Stimulated activated CD8-positive, alpha-beta memory T cell treated with anti-CD3 and anti-CD28 coated beads, Interleukin-15, amount 100 ng/mL, for 4 hours (primary cell): ENCODE measurements at places on chromosomes 7 and 10.

DNA sequence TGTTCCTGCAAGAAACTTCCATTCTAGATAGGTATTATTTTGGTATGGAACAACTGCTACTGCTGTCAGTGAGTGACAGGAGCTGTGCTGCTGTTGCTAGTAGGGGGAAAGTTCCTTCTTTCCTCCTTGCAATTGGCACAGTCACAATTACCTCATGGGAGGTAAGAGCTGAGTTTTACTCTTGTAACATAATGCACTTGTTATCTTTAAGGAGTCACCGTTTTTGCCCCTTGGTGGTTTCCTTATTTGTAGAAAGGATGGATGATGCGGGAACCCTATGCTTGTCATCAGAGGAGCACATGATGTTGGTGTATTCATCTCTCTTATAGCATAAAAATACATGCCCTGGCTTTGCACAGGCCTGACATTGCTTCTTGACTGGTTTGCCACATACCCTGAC is 234.7 kb upstream of the NPY start:
- no peak for DNase-seq

GRCh38 chr10:114751856-114752255 is 69.7 kb upstream of the FHIP2A start:
- DNase-seq = no peak

DNA sequence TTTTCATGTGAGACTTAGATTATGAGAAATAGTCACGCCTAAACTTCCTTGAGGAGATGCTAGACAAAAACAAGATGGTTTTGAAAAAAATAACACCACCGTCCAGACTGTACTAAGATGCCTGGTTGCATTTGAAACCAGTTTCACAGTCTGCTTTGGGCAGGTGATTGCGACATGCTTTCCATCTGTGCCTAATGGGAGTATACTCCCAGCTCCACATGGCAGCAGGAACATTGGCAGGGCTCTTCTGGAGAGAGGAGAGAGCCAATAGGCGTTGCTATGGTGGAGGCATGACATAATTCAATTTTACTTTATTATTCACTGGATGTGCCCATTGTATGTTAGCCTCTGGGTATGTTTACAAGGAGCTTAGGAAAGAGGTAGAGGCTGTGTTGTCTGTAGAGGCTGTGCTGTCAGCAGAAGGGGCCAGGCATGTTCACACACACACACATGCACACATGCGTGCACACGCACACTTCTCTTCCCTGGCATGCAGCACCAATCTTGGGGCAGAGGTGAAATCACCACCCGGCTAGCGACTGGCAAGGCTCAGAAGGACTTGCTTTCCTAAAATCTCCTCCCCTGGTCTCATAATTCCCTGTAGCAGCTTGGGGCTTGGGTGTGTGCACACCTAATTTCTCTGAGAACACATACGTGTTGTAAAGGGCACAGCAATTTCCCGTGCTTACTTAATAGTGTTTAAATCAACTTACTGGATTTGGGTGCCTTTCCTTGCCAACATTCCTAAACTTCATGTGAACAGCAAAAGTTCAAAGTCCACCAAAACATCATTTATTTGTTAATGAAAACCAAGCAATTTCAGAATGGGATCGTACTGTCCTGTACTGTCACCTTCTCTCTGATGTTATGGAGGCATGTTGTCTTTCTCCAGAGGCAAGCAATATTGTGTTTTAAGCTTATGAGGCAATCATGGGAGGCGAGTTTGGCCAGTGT is 162.1 kb downstream of the TCF7L2 start:
- DNase-seq = no peak

- DNase-seq = no peak
Measured at GRCh38 chr10:5509691-5510090, 10.3 kb upstream of the CALML5 start.

DNA sequence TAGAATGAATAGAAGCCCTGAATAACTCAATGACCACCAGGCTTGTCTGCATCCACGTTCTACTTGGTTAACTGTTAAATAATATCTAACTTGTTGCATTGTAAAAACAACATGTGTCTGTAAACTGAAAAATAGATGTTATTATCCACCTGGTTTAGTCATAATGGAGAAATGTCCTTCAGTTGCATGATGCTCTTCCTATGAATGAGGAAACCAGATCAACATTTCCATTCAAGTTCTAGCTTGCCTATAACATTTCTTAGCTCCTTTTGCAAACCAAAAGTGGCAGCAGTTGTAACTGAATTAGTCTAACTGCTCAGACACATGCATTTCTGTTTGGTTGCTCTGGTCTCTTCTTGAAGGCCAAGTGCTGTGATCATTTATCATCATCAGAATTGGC is 62.9 kb upstream of the BET1 start:
- no peak for DNase-seq

GRCh38 chr10:122171302-122172075 is 99.6 kb upstream of the BTBD16 start:
- DNase-seq = no peak

DNA sequence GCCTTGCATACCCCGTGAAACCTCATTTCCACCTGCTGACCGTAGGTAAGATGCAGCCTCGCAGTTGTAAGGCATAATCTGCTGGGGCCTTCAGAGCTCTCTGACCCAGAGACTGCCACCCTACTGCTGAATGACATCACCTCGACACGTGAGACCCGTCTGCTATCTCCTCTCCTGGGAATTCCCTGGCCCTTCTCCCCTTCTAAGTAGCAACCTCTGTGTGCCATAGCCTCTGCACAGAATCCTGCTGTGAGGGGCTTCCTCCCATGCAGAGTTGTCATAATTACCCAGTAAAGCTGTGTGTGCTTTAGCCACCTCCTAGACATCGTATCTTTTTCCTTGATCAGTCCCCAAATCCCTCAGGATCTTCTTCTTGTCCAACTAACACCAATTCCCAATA is 106.7 kb downstream of the CACNB2 start:
- DNase-seq = no peak

DNA sequence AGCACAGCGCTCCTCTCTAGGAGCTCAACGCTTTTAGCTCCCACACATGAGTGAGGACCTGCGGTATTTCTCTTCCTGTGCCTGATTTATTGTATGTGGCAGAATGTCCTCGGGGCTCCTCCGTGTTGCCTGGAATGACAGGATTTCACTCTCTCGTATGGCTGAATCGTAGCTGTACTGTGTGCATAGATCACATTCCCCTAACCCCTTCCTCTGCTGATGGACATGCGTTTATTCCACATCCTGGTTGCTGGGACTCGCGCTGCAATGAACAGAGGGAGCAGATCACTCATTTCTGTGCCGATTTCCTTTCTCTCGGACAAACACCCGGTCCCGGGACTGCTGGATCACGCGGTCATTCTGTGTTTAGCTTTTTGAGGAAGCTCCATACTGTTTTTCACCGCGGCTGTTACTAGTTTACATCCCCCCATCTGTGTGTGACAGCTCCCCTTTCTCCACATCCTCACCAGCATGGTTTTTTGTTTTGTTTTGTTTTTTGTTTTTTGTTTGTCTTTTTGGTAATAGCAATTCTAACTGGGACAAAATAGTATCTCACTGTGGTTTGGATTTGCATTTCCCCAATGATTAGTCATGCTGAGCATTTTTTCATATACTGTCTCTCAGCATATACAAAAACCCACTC is 76.3 kb downstream of the FOXL3 start:
- no peak for DNase-seq

- no peak for DNase-seq
Measured at GRCh38 chr10:110672580-110672919, 28.4 kb downstream of the RBM20 start.

DNA sequence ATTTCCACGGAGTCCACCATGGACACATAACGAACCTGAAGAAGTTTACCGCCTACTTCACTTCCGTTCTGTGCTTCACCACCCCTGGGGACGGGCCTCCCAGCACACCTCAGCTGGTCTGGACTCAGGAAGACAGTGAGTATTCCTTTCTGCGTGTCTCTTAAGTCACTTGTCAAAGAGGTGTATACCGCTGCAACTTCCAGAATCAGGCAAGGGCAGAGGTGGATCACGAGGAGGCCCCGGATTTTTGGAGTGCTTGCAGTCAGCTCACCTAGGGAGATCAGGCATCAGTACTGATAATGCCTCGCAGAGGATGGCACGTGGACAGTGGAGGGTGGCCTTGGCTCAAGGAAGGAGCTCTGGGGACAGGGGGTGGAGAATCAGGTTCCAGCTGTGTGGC is 630.4 kb upstream of the FOXK1 start:
- DNase-seq = no peak

GRCh38 chr10:61452655-61453641 is at the start of gene TMEM26:
Gene TMEM26 (minus strand): TSS chr10:61453381. CDS start chr10:61453081, 300 bp downstream.
- DNase-seq = no peak

GRCh38 chr10:21860718-21861117 is 142.8 kb downstream of the DNAJC1 start:
- DNase-seq = no peak

GRCh38 chr7:96299496-96299895 is 22.4 kb downstream of the SLC25A13 start:
- no peak for DNase-seq

- no peak for DNase-seq
Measured at GRCh38 chr7:151440799-151441445, 981 bp upstream of the CRYGN start.

DNA sequence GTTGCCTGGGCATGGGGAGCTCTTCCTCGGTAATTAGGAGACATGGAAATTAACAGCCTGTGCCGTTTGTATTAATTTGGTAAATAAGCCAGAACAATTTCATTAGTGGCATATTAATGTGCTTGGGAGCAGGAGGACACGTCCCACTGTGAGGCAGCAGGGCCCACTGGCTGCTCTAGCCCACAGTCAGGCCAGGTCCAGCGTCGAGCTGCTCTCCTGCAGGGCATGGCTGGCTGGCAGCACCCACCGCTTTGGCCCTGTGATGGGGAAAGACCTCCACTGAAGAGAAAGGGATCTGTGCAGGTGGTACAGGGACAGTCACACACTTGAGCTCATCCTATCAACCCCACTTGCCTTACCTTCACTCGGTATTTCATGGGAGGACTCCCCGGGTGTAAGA is 37.5 kb upstream of the LRRC4 start:
- no peak for DNase-seq

GRCh38 chr10:30804478-30805055 is 175.0 kb upstream of the LYZL2 start:
- DNase-seq = no peak

DNA sequence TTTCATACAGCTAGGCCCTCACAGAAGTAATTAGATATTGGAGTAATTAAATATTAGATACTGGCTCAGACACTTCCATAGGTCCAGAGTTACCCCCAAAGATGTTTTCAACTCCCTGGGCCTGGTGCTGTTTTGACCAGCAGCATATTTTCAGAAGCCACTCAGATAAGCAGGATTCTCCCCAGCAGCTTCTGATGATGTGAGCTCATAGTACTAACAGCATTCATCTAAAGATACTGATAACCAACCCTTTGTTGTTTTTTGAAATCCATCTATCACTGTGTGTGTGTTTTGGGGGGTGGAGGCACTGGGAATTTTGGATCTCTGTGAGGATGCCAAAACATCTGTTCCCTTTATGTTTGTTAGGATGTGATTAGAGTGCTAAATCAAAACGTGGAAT is 52.7 kb downstream of the VPS50 start:
- no peak for DNase-seq

GRCh38 chr7:100570954-100571828 is 2.5 kb downstream of the SAP25 start:
- DNase-seq = no peak

- no peak for DNase-seq
Measured at GRCh38 chr7:156765901-156766656, 125.5 kb downstream of the RNF32 start.

- DNase-seq = no peak
Measured at GRCh38 chr7:27314111-27314510, 71.5 kb downstream of the EVX1 start.

- no peak for DNase-seq
Measured at GRCh38 chr10:61244261-61244775, 208.9 kb downstream of the TMEM26 start.

DNA sequence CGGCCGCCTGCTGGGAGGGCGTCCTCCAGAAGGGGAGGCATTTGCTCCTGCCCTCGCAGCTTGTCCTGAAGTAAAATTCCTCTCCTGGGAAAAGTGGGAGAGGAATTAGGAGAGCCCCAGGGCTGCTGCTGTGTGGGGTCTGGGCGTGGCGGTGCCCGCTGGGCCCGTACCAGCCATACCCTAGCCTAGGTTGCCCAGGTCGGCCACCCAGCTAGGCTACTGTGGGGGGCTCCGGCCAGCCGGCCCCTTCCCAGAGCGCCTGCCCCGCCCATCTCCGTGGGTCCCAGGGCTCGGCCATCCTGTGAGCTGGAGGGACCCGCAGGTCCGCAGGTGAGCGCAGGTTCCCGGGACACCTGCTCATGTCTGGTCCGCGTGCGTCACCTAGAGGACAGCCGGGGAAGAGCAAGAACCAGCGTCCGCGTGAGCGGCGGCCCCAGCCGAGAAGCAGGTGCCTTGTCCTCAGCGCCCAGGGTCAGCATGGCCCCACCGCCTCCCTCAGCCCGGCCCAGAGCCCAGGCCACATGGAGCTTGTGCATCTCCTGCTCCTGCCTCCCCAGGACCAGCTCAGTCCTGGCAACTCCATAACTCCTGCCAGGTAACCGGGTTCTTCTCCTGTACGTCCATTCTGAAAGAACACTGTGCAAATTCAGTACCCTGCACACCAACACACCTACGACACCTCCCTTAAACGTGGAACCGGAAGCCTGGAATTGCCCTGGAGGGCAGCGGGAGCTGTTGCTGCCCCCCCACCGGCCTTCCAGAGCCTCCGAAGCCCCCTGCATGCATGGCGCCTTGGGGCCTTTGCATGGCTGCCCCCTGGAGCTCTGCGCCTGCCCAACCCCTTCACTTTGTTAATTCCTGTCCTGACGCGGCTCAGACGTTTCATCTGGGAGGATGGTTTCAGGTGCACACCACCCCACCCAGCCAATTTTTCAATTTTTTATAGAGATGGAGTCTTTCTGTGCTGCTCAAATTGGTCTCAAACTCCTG is 22.8 kb upstream of the FOXL3 start:
- no peak for DNase-seq

DNA sequence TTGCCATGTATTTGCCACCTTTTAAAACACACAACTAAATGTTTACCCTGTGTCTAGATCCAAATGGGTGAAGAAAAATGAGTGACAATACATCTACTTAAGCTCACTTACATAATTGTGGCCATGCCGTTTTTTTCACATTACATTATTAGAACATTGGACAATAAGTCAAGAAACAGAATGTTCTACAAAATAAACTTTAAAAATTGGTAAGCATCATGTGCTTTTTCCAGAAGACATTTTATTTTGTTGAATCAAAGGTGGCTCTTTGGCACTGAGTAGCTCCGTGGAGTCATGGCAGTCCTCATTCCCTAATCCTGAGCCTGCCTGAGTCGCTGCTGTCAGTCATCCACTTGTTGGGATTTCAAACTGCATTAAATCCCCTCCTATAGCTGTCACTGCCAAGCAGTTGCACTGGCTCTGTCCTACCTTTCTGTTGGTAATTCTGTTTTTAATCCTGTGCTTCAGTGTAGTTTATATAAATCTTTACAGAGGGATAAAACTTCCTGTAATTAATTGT is 32.3 kb downstream of the CAV1 start:
- no peak for DNase-seq

- DNase-seq = no peak
Measured at GRCh38 chr10:80165173-80165572, 32.6 kb downstream of the PLAC9 start.

DNA sequence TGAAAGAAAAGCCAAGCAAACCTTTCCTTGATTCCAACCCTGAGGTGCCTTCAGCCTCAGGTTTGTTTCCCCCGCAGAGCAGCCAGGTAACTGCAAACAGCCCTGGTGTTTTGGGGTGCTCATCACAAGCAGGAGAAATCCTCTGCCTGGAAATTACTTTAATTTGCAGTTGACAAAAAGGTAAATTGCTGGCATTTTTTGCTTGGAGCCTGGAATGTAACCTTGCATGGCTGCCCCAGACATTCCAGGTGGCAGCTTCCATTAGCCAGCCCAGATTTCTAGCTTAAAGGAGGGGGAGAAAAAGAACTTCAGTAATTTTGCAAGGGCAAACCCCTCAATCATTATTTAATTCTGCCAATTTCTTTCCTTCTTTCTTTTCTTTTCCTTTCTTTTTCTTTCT is 194.4 kb downstream of the MYOF start:
- no peak for DNase-seq
